Sigmoid colon (tissue), 7 donors: ENCODE measurements at places on chromosomes 4 and X. TPM values are rescaled to one million over a fixed set of nuclear protein-coding genes. Genes with fewer than 3 reads are reported as not detected.
A peak's percentile ranks its signal among the peaks of the same experiment; 100 is the strongest.

DNA sequence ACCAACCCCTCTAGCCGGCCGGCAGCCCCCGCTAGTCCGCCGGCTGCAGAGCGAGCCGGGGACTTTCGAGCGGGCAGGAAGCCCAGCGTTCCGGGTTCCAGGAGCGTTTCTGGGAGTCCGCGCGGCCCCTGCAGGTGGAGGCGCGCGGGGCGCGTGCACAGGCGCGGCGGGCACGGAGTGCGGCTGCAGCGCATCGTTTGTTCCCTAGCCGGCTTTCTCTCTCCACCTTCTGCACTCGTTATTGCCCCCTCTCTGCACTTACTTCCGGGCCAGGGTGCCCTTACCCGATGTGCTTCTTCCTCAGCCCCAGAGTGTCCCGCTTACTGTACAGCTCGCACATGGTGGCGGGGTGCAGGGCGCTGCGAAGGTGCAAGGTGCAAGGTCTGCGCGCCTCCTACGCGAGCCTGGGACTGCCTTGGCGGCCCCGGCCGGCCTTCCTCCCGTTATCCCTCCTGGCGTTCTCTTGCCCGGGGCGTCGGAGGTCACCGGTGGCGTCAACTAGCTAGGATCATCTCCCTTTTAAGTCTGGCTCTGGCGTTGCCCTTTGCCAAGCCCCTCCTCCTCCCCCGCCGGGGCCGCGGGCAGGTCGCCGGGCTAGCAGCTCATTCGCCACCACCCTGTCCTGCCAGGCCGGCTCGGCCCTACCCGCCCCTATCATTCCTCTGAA, at the start of gene ETNPPL:
Gene ETNPPL, minus strand, starts transcription at position 495 of the 667 bp plus-strand sequence. Its CDS starts 155 bp downstream, at position 340.
- DNase-seq = peak; percentile 62

GRCh38 chr4:113078066-113078465, 28.6 kb downstream of the ANK2 start:
- DNase-seq = no peak

- DNase-seq = no peak
Observed at GRCh38 chr4:2330091-2331042, 68.5 kb upstream of the MXD4 start.

DNA sequence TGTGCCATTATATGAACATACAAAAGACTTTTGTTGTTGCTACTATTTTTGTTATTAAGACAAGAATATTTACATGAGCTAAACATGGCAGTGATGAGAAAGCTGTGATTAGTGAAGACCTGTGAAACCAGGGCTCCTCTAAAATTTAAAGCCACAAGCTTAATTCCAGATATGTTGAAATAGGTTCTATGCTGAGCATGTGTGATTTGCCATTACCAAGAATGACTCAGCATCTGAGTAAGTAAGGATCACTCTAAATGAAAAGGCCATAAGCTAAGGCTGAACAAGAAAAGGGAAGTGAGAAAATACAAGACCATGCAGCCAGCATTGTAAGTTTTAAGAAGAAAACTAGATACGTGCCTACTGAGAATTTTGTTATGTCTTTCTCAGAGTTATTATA, 75.9 kb upstream of the CAMK2D start:
- DNase-seq = no peak

DNA sequence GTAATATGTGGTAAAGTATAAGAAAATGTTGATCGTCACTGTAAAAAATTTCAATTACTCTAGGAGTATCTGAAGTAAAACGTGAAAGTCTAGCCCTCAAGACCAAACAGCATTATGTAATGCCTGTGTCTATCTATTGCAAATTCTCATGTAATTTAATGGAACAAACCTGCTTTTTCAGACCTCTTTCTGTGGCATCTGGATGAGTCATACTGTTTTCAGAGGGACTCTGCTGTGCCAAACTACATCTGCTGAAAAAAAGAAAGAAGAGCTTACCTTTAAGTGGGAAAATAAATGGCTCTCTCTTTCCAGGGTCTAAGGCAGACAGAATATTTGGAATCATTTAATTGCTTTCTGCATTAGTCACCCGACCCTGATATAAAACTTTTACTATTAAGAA, 89.8 kb upstream of the ARMCX2 start:
- DNase-seq = no peak

DNA sequence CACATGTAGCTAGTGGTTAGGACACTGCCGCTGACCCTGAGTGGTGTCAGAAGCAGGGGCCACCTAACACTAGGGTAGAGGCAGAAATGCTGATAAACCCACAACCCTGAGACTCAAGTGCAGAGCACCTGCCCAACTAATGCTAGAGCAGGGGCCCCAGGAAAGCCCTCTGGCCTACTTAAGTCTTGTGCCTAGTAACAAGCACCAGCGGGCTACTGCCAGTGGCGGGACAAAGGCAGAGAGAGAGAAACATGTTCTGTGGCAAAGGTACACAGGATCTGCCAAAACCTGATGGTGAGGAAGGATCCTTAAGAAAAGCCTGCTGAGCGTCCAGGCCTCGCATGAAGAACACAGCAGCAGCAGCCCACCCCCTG, 172.4 kb downstream of the PRDM5 start:
- DNase-seq = no peak

DNA sequence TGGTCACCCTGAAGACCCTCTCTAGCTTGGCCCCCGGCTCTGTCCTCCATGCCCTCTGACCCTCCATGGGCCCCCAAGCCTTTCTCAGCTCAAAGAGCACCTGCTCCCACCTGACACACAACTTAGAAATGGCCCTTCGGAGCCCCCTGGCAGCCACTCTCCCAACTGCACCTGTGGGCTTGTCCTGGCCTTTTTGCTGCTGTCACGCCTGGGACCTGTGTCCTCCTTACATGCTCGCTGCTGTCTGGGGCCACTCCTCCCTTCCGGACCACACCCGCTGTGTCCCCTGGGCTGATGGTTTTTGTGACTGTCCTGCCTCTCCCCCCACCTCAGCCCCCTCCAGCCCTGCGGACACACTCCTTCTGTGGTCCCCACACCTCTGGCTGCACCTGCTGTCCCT, 106.2 kb upstream of the AFAP1 start:
- DNase-seq = no peak

GRCh38 chr4:40427128-40427527, 92.0 kb downstream of the CHRNA9 start:
- DNase-seq = no peak

The AREG gene
- total RNA-seq = 10.5 TPM

The NEUROG2 gene
- total RNA-seq = not detected

The VCX3B gene
- not detected for total RNA-seq

The GYG2 gene
- total RNA-seq = 3.9 TPM

The TIMP1 gene
- 115 TPM for total RNA-seq

The NOX1 gene
- total RNA-seq = not detected
